ENCODE measurements at places on chromosomes 7 and 10. TPM values are rescaled to one million over a fixed set of nuclear protein-coding genes. Genes with fewer than 3 reads are reported as not detected.

The ZFYVE27 gene
- 35.1 TPM for polyA plus RNA-seq

The TMEM140 gene
- 25.9 TPM for polyA plus RNA-seq

GRCh38 chr10:73873838-73874215 is 528 bp downstream of the CAMK2G start:
- DNase-seq, result no peak

The C7orf57 gene
- 0.95 TPM for polyA plus RNA-seq

The LRIT2 gene
- polyA plus RNA-seq, result not detected

The TMEM229A gene
- polyA plus RNA-seq, result 0.13 TPM

- DNase-seq, result no peak
Observed at GRCh38 chr10:51430506-51430905, 268.9 kb downstream of the CSTF2T start.

The SPDYE2 gene
- polyA plus RNA-seq, result 14.8 TPM

DNA sequence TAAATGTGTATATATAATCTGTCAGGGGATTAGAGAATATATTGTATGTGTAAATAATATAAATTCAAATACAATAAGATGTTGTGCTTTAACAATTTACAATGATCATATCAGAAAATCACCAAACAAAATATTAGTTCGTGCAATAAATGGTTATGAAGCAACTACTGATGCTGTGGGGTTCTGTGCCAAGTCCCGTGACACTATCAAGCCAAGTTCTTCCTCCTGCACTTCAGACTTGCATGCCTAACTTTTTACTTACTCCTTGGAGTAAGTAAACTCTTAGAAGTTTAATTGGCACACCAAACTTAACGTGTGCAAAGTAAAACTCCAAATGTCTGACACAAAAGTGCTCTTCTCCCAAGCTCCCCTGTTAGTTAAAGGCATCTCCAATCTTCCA is 26.5 kb upstream of the TMEM254 start:
- no peak for DNase-seq

- DNase-seq, result no peak
Observed at GRCh38 chr7:151010307-151011096, 13.8 kb downstream of the ATG9B start.
